Fibroblast of lung (primary cell): ENCODE measurements at places on chromosomes 2 and 18. TPM values are rescaled to one million over a fixed set of nuclear protein-coding genes. Genes with fewer than 3 reads are reported as not detected.

The NTSR2 gene
- polyA plus RNA-seq: not detected in 2 replicates

The EMILIN1 gene
- polyA plus RNA-seq: 44.3 and 46.8 TPM in 2 replicates

The TTR gene
- polyA plus RNA-seq: not detected in 2 replicates

The MARCO gene
- polyA plus RNA-seq: not detected in 2 replicates

The LINC00305 gene
- not detected in 2 replicates for polyA plus RNA-seq

The NPPC gene
- not detected in 2 replicates for polyA plus RNA-seq

The ARHGAP25 gene
- polyA plus RNA-seq: 2.7 and 4.1 TPM in 2 replicates

The ANKRD62 gene
- polyA plus RNA-seq: not detected in 2 replicates

The GALNT13 gene
- not detected in 2 replicates for polyA plus RNA-seq

The FBLN7 gene
- polyA plus RNA-seq: 4.6 and 5.1 TPM in 2 replicates

The MC5R gene
- not detected in 2 replicates for polyA plus RNA-seq

The FRZB gene
- polyA plus RNA-seq: 1.4 and 1.5 TPM in 2 replicates

The CTAGE1 gene
- 0.02 TPM in 1 of 2 replicates, not detected in the other for polyA plus RNA-seq

The HOXD9 gene
- not detected in 2 replicates for polyA plus RNA-seq

The CDC42EP3 gene
- polyA plus RNA-seq: 103 and 328 TPM in 2 replicates

The BOK gene
- polyA plus RNA-seq: 14.8 and 21.2 TPM in 2 replicates

The MORN2 gene
- 32.6 and 35.1 TPM in 2 replicates for polyA plus RNA-seq

The COL4A3 gene
- polyA plus RNA-seq: 0.05 and 0.12 TPM in 2 replicates

The CFAP221 gene
- polyA plus RNA-seq: 0.07 TPM in 1 of 2 replicates, not detected in the other

The TNFAIP6 gene
- 28.5 and 35.0 TPM in 2 replicates for polyA plus RNA-seq

The ALLC gene
- not detected in 2 replicates for polyA plus RNA-seq

The SLC35F6 gene
- polyA plus RNA-seq: 35.2 and 50.0 TPM in 2 replicates

The SLC14A1 gene
- polyA plus RNA-seq: 8.0 and 56.5 TPM in 2 replicates

The FKBP1B gene
- 11.9 and 18.0 TPM in 2 replicates for polyA plus RNA-seq

The AQP12A gene
- polyA plus RNA-seq: not detected in 2 replicates

The ATOH8 gene
- polyA plus RNA-seq: 5.6 and 7.1 TPM in 2 replicates

The CAVIN2 gene
- 25.1 and 26.4 TPM in 2 replicates for polyA plus RNA-seq

The LOXL3 gene
- polyA plus RNA-seq: 13.7 and 20.6 TPM in 2 replicates

The FAM237A gene
- not detected in 2 replicates for polyA plus RNA-seq

The C2orf80 gene
- not detected in 2 replicates for polyA plus RNA-seq
